ENCODE measurements at places on chromosomes 6 and 20. TPM values are rescaled to one million over a fixed set of nuclear protein-coding genes. Genes with fewer than 3 reads are reported as not detected.

Gene SRMS
- total RNA-seq: not detected

Gene IPCEF1
- 0.20 TPM for total RNA-seq

Gene PDYN
- not detected for total RNA-seq

Gene FILIP1
- total RNA-seq: not detected

Gene VSTM2L
- total RNA-seq: not detected

Gene TSBP1
- not detected for total RNA-seq

Gene KLC4
- total RNA-seq: 49.3 TPM

Gene TP53TG5
- not detected for total RNA-seq

Gene OPRM1
- total RNA-seq: not detected

Gene SIRPA
- total RNA-seq: 50.7 TPM

Gene SNAP25
- 3.2 TPM for total RNA-seq

Gene PCSK2
- total RNA-seq: 0.91 TPM

Gene CDSN
- total RNA-seq: not detected

- DNase-seq: no peak
Observed at GRCh38 chr6:141460743-141461484, 671.8 kb upstream of the GJE1 start.

- DNase-seq: no peak
Observed at GRCh38 chr6:36329798-36330291, 6.8 kb downstream of the BNIP5 start.

DNA sequence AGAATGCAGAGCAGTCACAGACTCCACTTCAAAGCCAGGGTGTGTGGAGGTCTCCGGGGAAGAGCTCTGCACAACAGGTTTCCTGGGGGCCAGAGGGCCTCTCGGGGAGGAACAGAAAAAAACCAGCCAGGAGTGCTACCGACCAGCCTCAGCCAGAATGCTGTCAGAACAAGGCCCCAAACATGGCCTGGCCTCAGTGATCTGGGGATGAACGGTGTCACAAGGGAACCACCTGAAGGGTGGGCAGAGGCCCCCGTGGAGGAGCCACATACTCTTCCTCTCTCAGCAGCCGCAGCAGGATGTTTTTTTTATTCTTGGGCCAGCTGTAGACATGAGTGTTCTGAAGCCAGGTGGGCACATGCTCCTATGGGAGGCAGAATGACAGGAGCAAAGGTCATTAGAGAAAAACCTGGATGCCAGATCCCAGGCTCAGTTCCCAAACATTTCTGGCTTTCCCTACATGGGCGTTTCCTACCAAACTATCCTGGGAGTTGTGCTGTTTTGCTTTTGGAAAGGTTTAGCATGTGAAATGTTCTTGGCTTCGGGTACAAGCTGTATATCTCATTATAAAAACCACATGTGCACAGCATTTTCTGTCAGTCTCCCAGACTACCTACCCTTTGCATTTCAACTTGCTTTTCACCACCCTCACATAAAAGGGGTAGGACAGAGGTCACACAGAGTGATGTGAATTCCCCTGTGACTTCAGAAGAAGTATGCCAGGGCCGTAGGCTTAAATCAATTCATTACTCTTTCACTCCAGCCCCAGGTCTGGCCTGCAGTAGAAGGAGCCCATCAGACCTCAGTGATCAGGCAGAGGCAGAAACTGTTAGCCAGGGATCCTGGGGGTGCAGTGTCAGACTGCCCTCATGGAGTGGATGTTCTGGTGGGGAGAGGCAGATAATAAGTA lies 46.2 kb downstream of the TRAF3IP2 start:
- DNase-seq: no peak

GRCh38 chr20:51116765-51117686 lies 94.1 kb upstream of the KCNG1 start:
- no peak for DNase-seq

- DNase-seq: no peak
Observed at GRCh38 chr20:9919271-9920014, 80.6 kb upstream of the PAK5 start.

DNA sequence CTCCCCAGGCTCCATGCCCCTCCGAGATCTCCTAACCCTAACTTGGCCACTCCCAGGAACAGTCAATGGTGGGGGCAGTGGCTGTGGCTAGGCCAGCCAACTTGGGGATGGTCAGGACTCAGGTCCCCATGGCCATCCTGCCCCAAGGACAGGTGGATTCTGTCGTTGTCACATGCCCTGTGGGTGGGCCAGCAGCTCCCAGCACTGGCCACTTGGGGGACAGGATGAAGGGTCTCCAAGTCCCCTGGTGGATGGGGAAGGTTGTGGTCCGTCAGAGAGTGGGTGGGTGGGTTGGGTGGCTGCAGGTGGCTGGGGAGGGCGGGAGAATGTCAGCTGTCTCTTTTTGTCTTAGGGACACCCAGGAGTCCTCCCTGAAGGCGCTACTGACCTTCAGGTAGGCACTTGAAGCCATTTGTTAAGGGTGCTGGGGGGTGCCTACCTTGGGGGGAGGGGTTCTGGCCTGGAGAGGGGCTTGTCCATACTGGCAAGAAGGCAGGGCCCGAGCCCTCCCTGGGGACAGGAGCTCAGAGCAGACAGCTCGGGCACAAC lies 5.5 kb downstream of the COL9A3 start:
- DNase-seq: no peak

DNA sequence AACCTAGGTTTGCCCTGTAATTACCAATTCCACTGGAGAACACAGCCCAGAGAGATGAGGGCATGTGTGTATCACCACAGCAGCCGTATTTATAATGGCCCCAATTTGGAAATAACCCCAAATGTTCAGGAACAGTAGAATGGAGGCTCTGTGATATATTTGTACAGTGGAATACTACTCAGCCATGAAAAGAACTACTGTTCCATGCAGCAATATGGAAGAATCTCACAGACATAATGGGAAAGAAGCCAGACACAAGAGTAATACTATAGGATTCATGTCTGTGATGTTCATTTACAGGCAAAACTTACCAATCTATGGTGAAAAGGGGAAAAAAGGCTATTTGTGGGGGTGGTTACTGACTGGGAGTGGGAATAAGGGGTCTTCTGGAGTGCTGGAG lies 83.7 kb upstream of the TRAF3IP2 start:
- no peak for DNase-seq

DNA sequence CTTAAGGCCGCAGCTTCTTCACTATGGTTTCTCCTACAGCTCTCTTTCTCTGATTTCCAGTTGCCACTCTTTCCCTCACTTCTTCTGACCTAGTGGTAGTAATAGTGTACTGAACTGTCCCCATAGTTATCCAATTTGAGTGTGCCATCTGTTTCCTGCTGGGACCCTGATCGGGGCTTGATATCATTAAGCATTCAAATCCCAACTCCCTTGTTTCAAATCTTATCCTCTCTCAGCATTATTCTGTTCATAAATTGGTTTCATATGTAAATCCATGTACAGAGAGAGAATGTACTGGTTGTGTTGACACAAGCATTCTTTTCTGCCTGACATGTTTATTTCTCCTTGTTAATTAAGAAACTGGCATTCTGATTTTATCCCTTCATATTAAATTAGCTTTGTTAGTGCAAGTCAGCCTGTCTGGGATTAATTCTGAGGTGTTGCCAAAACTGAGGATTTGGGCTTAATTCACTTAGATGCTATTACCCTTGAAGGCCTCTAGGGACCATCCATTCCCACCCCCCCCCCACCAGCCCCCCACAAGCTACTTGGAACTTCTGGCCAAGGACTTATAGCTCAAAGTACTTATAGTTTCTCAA lies 84.6 kb upstream of the PROKR2 start:
- no peak for DNase-seq

- no peak for DNase-seq
Observed at GRCh38 chr20:37375227-37375626, 29.3 kb downstream of the SRC start.

- DNase-seq: no peak
Observed at GRCh38 chr6:127352524-127352923, 9.1 kb upstream of the ECHDC1 start.

DNA sequence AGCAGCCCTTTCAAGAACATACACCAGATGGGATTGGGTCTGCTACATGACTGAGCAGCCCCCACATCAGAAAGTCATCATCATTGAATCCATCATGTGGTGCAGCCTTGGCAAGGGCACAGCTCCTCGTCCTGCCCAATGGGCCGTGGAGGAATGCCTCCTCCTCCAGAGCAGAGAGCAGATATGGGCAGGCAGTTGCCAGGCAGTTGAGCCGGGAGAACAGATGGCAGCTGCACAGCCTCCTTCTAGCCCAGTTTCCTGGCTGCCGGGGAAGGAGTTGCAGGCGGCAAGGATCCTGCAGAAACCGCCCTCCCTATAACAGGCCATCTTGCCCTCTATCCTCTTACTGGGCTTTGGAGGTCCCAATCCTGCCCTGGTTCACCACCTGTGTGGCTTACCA lies 11.9 kb upstream of the ZFAND3 start:
- peak; percentile 47 for DNase-seq

DNA sequence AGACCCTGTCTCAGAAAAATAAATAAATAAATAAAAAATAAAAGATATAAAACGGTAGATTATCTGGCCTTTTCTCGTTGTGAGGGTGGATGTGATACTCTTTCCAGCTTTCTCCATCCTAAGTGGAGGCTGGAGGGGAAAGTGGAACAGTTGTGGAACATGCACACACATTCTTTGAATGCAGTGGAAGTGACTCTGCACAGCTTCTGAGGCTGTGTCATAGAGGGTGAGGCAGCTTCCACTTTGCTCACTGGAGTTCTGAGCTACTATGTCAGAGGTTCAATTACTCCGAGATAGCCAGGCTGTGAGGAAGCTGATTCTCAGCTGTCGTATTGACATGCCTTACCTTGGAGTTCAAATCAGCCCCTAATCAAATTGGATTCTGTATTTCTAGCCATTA lies 82.2 kb downstream of the CHMP4B start:
- DNase-seq: no peak

- DNase-seq: no peak
Observed at GRCh38 chr6:14079971-14080370, 37.6 kb upstream of the CD83 start.

GRCh38 chr20:59585714-59586409 lies 18.5 kb upstream of the PHACTR3 start:
- DNase-seq: no peak

- no peak for DNase-seq
Observed at GRCh38 chr6:107786709-107787588, 37.2 kb downstream of the SCML4 start.

GRCh38 chr6:6596529-6597328 lies 8.2 kb downstream of the LY86 start:
- DNase-seq: no peak

DNA sequence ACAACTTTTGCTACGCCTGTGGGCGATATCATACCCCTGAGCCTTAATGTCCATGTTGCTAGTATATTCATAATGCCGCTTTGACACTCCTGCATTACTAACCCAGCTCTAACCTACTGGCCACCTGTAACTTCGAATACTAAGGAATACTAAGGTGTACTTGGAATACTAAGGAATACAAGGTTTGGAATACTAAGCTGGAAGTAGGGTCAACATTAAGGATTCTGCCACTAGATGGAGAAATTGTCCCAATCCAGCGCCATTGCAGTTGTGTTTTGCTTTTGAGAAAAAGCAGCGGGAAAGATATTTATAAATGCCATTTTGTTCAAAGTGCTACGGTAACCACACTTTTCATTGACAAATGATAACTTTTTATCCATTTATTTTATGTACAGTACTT lies 10.7 kb downstream of the TBXT start:
- DNase-seq: no peak

DNA sequence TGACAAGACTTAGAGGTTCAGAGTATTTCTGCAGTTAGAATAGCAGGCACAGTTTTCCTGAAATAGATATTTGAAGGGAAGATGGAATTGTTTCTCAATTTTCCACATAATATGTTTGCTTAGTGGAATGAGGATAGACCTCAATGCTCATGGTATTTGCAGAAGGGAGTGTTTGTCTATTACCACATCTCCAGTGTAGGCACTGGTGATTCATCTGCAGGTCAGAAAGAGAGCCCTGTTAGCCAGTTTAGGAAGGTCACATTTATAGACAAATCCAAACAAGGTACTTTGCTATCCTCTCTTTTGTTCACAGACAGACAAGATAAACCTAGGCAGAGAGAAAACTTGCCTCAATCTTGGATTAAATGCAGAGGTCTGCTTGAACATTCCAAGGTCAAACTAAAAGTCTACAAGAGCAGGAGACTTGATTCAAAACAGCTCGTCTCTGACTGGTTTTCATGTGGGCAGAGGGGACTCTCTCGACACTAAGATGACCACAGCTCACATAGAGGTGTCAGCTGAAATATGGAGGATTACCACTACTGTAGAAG lies 22.8 kb downstream of the ISM1 start:
- DNase-seq: peak; percentile 74

DNA sequence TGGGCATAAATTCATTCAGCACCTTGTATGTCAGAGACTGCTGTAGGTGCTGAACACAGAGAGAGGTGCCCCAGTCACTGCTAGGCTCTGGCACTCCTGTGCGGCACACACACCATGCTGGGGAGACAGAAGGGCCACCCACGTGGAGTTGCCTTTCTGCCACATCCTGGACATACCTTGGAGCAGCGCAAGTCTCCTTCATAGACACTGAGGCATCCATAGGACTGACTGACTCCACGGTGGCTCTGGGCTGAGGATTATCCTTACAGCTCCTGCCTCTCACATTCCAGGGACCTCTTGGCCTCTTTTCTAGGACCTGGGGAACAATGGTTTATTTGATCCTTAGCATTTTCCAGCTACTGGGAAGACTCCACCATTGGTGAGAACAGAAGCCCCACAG lies 26.0 kb upstream of the SLC22A23 start:
- no peak for DNase-seq

- no peak for DNase-seq
Observed at GRCh38 chr6:28743271-28743789, 180.5 kb downstream of the TRIM27 start.

GRCh38 chr20:34522969-34523871 lies 7.0 kb downstream of the DYNLRB1 start:
- peak; percentile 75 for DNase-seq

- DNase-seq: no peak
Observed at GRCh38 chr6:20589266-20589665, 55.0 kb downstream of the CDKAL1 start.

- no peak for DNase-seq
Observed at GRCh38 chr6:51626391-51626790, 461.0 kb downstream of the PKHD1 start.

DNA sequence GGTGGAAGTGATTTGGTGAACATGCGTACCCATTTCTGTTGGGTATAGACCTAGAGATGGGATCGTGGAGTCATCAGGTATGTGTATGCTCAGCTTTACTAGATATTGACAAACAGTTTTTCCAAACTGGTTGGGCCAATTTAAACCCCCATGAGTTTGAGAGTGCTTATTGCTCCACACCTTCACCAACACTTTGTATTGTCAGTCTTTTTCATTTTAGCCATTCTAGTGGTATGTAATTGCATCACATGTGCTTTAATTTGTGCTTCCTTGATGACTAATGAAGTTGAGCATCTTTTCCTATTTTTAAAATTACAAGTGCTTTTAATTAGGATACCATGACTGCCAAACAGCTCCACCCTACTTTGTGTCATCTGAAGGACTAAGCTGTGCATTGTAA lies 158.9 kb upstream of the AKIRIN2 start:
- no peak for DNase-seq

- no peak for DNase-seq
Observed at GRCh38 chr20:29296256-29297230, 1960.9 kb upstream of the DEFB115 start.

All from Caki2 (cell line).